Astrocyte of the hippocampus (primary cell): ENCODE measurements at places on chromosomes 4 and X.

GRCh38 chr4:75919920-75920319 lies 17.7 kb upstream of the PPEF2 start:
- peak; percentile 41 for DNase-seq

- DNase-seq = peak; percentile 83
Observed at GRCh38 chr4:24730256-24731001, 64.9 kb upstream of the SOD3 start.

DNA sequence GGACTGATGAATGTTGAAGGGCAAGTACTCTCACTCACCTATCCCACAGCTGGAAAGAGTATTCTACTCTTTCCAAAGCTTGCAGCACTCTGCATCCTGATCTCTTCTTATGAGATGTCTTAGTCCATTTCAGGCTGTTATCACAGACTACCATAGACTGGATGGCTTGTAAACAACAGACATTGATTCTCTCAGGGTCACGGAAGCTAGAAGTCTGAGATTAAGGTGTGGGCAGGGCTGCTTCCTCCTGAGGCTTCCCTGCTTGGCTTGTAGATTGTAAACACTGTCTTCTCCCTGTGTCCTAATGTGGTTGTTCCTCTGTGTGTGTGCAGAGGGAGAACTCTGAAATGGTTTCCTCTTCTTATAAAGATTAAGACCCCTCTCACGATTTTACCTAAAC lies 131.2 kb downstream of the MXRA5 start:
- no peak for DNase-seq

DNA sequence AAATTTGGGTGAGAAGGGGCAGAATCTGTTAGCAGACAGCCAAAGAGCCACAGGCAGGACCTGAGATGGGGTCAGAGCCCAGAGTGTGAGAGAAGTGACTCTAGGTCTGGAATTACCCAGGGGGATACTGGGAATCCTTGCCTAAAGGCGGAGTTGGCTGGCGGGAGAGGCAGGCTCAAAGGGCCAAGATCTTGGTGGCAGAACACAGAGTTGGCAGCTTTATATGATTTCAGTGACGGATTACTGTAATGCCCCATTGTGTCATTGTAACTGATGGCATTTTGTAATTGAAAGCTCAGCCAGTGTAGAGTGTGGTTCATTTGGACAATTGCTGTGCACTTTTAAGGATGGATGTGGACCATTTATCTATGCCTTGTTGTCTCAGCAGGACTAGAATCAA lies 77.3 kb downstream of the SMIM20 start:
- DNase-seq = no peak

DNA sequence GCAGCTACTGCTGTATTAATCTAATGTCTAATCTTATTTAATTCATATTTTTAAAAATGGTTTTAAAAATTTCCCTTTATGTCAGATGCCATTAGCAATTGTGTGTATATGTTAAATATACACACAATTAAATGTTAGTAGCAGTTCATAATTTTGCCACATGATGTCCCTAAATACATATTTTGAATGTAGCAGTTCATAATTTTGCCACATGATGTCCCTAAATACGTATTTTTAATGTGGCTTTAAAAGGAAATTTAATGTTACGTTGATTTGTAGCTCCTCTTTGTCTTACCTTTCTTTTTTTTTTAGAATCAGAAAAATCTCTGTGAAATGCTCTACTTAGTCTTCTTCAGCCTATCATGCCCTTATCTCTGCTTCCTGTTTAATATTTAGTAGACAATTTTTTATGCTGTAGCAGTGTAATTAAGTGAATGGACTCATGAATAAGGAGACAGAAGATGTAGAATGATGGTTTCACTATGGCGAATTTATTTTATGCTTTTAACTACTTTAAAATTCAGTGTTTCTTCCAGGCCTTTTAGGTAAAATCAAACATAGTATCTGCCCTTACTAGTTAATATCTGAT lies 26.1 kb downstream of the RBM46 start:
- DNase-seq = peak; percentile 36

DNA sequence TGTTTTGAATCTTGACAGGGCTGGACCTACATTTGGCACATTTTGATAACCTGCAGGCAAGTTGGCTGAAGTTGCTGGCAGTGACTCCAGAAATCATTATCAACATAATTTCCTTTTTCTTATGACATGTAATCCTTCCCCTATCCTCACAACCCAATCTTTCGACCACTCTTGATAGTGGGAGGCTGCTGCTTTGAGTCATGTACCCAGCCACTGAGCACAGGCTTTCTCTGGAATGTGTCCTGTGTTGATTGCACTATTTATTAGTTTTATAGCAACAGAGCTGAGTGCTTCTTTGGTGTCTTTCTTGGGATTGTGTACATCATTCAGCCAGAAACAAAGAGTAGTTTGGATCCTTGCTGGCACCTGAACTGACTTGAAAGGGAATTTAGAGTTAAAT lies 183.1 kb upstream of the LEF1 start:
- no peak for DNase-seq

- DNase-seq = peak; percentile 91
Observed at GRCh38 chrX:110317820-110318663, at the start of gene AMMECR1. TSS of gene AMMECR1 (minus strand) at chrX:110318085. CDS start at chrX:110318071, 14 bp downstream.

- peak; percentile 44 for DNase-seq
Observed at GRCh38 chrX:109856974-109857373, 123.9 kb upstream of the ACSL4 start.

DNA sequence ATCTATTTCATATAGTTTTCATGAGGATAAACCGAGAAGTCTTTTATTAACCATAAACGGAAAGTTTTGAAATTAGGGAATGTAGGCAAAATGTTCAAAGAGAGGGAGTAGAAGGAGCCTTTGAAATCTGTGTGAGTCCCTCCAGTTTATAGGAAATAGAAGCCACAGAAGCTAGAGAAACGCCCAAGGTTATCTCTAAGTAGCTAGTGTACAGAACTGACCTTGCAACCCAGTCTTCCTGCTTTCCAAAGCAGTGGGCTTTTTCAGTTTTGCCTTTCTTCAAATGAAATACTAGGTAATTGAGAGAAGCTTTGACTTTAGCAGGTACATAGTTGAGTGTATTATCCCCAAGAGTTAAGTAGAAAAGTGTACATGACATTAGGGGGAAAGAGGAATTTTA lies 39.4 kb downstream of the STIM2 start:
- DNase-seq = no peak

DNA sequence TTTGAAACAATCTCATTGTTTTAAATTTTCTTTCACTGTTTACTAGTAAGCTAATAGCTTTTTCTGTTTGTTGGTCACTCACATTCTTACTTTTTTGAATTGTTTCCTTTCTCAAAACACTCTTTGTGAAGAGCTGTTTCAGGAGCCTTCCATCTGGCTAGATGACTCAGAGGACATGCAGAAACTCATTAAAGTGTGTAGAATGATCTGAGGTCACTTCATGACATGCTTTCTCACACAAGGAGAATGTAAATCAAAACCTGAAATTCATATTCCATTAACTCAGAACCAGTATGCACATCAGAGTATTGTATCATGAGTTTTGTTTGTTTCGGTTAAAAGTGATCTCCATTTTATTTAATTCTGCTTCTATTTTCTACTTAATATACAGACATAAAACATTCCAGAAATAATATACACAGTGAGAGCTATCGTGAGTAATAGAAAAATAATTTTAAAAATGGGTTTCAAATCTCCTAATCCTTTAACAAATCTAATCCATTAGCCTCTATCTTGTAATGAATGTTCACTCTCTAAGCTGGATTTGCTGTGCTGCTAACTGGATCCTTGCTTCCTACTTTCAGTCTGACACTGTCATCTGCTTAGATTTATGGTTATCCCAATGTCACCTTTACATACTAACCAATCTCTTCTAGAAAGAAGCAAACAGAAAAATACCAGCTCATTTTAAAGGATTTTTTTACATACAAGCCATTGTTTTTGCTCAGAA lies 449.6 kb downstream of the FSTL5 start:
- DNase-seq = peak; percentile 71

GRCh38 chrX:40260146-40260747 lies 162.5 kb upstream of the BCOR start:
- DNase-seq = no peak

DNA sequence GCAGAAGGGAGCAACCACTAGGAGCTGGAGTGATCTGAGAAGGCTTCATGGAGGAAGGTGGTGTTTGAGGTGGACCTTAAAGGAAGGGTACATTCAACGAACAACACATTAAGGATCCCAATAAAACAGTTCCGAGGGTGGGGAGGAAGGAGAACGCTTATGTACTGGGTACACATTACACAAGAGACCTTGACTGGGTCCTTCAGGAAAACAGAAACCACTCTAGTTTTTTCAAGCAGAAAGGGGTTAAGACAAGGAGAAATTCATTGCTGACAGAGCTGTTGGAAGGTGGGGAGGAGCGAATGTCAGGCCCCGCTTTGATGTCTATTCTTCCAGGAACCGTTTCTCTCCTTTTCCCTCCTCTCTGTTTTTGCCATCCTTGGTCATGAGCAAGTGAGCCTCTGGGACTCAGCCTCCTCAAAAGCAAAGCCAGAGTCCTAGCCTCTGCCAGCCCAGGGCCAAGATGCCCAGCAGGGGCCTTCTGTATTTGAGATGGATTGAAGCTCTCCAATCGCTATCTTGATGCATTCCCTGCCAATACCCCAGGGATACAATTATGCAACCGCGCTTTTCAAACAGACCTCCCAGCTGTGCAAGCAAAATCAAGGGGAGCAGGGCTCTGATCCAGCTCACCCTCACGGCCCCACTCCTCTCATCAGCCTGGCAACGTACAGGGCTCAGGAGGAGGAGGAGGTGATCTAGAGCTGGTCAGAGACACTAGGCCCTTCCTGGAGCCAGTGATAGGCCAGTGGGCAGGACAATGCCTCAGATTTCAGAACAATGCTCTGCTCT lies 48.4 kb downstream of the ZBTB49 start:
- no peak for DNase-seq

DNA sequence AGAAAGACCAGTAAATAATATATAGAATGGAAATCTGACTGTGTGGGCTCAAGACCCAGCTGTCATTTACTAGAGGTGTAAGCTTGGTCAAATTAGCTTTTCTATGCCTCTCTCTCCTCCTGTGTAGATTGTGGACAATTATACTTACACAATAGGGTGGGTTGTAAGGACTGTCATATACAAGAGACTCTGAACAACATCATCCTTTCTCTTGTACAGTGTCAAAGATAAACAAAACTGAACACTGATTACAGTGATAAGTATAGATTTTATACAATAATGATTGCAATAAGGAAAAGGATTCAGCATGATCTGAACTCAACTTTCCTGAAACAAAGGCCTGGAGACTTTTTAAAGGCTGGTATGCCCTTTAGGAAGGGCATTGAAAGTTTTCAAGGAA lies 429.2 kb upstream of the HS3ST1 start:
- no peak for DNase-seq

GRCh38 chrX:21374994-21375707 lies 933 bp downstream of the CNKSR2 start:
- peak; percentile 11 for DNase-seq

GRCh38 chr4:48578132-48578968 lies 88.3 kb downstream of the ZAR1 start:
- peak; percentile 82 for DNase-seq

GRCh38 chr4:12118651-12119213 lies 690.0 kb upstream of the HS3ST1 start:
- no peak for DNase-seq

DNA sequence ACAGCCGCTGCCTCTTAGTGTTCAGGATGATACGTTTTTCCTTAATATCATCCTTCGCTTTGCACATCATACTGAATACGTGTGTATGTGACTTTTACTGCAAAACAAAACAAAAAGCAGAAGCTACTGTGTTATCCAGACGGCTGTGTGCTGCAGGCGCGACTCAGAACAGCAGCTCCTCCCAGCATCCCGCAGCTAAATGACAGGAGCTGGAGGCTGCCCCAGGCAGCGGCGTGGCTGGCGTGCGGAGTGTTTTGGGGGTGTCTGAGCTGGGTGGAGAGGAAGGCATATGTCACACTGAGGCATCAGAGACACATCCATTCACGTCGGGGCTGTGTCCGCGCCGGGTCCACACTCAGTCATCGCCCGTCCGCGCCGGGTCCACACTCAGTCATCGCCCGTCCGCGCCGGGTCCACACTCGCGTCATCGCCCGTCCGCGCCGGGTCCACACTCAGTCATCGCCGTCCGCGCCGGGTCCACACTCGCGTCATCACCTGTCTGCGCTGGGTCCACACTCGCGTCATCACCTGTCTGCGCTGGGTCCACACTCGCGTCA lies 16.6 kb downstream of the PCGF3 start:
- no peak for DNase-seq

- DNase-seq = no peak
Observed at GRCh38 chr4:74291471-74291870, 16.8 kb upstream of the EPGN start.

- no peak for DNase-seq
Observed at GRCh38 chr4:163492951-163493504, 1.5 kb upstream of the TMA16 start.

DNA sequence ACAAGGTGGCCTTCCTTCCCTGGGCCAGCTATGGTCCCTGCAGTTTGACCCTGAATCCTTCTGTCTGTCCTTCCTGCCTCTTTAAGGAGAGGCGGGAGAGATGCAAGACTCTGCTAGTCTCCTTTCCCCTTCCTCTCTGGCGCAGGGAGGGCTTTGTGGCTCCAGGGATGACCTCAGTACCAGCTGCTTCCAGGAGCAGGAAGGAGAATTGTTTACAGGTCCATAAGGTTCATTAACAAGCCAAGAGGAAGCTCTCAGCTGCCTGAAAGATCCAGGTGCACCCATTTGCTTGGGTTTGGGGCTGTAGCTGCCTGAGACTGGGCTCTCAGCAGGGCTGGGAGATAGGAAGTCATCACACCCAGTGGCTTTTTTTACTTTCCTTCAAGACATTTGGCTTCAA lies 4.0 kb upstream of the FATE1 start:
- DNase-seq = no peak

DNA sequence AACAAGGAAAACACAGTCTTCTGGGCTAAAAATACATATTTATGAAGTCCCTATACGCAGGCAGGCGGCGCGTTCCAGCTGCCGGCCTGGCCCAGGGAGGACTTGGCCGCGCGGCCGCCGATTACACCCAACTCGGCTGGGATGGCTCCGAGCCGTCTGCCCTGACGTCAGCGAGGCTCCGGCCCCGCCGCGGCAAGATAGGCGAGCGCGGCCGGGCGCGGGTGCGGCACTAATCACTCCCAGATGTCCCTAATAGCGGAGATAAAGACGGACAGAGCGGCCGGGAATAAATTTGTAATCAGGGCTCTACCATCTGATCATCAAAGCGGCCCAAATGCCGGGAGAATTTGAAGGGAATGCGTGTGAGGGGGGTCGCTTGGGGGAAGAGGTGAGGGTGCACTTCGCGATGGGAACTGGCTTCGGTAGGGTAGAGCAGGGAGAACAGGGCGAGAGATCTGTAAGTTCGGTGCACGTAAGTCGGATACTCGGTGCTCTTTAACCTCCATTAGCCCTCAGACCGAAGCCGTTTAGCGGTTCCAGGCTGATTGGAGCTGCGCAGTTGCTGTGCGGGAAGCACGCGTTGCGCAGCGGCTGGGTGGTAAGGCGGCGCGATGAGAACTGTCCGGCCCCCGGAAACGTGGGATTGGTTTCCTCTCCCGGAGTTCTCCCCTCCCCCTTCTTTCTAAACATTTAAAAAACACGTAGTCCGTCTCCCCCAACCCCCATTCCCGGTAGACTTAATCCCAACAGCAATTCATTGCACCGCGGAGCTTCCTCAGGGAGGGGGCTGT lies 7.7 kb downstream of the HAND2 start:
- peak; percentile 88 for DNase-seq
